ENCODE measurements at places on chromosomes 13 and 19.

GRCh38 chr13:21434588-21434987 lies 24.5 kb downstream of the ZDHHC20 start:
- DNase-seq = no peak

DNA sequence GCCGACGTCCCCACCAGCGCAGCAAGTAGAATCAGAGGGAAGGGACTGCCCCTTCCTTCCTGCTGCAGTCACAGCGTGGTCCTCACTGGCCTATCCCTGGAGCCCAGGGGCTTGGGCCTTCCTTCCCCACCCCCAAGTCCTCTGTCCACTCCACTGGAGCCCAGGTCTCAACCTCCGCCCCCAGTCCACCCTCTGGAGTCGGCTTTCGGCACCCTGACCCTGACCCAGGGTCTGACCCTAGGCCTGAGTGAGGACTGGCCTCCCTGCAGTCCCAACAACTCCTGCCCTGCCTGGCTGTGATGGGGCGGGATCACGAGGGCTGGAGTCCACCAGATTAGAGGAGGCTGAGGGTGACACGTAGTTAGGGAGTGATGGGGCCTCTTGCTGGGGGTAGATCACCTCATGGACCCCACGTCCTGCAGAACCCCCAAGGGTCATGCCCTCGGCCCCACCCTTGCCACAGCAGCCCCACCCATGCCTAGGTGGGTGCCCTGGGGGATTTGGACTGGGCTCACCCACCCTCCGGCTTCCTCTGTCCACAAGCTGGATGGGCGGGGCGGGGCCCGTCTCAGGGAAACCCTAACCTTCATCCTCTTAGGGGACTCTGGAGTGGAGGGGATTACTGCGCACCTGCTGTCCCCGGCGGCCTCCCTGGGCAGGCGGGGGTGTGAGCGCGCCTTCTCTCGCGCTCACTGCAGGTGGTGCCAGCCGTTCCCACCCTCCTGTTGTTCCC lies 3.8 kb downstream of the RAX2 start:
- no peak for DNase-seq

- DNase-seq = no peak
These were observed 10.5 kb downstream of the MTMR6 start for GRCh38 chr13:25276748-25277147.

DNA sequence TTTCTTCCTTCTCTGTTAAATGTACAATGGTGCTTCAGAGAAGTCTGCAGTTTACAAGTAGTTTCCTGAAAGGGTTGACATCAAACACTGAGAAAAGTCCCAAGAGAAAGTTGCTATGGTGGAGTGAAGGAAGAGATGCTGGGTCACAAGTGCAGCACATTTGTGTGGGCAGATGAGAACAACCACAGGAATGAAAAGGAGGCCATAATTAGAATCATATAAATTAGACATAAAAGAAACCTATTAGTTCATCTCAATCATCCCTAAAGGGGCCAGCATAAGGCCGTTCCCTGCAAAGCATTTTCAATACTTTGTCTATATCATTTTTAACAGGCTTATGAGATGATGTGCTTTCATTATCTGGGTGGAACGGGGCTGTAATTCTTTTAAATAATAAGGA lies 359.2 kb downstream of the IRS2 start:
- DNase-seq = no peak

DNA sequence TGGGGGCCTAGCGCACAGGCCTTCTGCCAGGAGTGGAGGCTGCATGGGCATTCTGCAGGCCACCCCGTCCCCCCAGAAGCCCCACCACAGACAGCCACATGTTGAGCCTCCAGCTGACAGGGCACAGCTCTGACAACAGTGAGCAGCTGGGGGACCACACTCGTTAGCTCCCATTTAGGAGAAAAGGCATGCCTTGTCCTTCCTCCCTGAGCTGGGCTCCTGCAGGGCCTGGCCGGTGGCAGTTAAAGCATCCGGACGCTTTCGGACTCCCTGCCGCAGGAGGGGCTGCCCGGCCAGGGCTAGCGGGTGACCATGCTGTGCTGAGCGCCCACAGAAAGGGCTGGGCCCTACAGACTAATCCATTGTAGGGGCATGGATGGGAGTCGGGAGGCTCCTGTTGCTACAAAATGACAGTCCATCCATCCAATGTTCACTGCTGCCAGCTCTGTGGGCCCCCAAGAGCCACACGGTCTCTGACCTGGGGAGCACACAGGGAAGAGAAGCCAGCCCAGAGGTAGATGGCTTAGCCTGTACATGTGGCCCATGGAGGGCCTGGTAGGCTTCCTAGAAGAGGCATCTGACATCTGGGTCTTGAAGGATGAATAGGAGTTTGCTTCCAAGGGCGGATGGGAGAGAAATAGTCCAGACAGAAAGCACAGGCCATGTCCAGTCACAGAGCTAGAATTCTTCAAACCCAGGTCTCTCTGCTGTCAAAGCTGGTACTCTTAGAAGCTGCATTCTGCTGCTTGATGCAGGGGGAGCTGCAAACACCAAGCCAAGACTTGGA lies 116.5 kb upstream of the VSTM2B start:
- no peak for DNase-seq

All from CD4-positive, alpha-beta T cell treated with Interleukin-17A for 4 hours (primary cell).